GM23248 (cell line): ENCODE measurements at places on chromosomes 1 and 21.
A peak's percentile ranks its signal among the peaks of the same experiment; 100 is the strongest.

DNA sequence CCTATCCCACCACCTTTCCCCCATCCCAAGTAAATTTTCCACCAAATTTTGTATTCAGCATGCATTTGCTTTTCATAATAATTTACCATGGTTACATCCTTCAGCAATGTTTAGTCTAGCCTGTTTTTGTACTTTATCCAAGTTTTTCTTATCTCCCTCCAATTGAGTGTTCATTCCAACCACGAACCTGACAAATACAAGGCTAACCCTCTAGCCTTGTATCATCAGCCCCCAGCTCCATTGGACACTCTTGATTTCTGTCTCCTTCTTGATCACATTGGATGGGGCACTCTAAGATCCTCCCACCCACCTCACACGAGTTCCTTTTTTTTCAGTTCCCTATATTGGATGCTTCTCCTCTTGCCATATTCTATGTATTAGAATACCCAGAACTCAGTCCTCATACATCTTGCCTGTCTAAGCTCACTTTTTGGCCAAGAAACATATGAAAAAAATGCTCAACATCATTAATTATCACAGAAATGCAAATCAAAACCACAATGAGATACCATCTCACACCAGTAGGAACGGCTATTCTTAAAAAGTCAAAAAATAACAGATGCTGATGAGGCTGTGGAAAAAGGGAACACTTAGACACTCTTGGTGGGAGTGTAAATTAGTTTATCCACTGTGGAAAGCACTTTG is 40.5 kb upstream of the SLC35F3 start:
- no peak for DNase-seq

GRCh38 chr1:55679971-55680370 is 464.8 kb upstream of the USP24 start:
- DNase-seq: peak; percentile 50

DNA sequence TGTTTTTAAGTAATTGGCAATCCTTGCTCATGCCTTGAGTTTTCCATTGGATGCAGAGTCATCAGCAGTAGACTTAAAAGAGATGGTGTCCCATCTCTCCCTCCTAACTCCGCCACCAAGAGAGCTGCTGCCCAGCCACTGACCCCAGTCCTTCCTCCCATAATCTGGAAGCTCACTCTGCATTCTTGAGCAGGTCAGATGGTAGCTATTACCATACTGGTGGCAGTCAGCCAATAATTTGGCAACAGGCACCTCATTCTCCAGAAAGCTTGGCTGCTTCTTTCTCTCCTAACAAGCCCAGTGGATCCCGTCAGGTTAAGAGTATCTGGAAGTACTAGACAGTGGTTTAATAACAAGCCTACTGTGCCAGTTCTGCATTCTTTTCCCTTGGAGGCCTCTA is 272.1 kb downstream of the ZNF648 start:
- DNase-seq: peak; percentile 1

DNA sequence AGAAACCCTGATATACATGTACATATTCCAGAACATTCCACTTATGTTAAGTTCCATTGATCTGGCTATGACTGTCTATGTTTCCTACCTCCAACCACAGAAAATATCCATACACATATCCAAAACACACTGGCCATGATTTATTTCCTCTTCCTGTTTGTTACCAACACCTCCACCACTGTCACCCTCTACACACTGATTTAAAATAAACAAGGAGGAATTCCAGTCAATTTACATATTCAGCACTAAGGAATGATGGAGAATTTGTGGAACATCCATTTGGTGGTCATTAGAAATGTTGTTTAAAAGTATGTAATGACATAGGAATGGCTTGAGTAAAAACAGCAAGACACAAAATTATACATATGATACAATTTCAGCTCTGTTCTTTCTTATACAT is 5.5 kb upstream of the STX6 start:
- DNase-seq: peak; percentile 69

DNA sequence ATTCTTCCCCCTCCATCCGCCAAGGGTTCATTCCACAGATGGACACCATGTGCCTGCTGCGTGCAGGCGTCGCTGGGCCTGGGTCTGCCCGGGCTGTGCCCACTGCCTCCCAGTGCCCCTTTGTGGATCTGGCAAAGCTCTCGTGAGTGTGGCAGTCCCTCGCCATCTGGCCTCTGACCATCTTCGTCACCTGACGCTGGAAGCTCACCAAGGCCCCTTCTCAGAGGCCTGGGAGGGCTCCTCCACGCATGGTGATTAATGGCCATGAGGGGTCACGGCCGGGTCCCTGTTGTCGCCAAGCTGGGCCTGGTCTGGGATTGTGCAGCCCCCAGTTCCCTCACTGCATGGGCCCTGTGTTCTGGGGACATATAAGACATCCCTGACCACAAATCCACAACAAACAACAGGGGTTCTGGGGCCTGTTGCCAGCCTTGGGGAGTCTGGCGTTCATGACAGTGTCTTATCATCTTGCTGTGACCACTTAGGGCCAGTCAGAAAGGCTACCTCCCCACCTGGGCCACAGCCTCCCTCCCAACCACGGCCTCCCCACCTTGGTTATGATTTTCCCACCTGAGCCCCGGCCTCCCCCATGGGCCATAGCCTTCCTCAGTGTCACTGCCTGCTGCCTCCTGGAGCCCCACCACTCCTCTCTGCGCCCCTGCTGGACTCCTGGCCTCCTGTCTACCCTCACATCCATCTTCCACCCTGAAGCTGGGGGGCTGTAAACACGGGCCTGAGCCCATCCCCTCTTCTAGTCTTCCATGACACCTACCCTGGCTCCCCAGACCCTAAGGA is 27.9 kb downstream of the SLC45A1 start:
- no peak for DNase-seq

DNA sequence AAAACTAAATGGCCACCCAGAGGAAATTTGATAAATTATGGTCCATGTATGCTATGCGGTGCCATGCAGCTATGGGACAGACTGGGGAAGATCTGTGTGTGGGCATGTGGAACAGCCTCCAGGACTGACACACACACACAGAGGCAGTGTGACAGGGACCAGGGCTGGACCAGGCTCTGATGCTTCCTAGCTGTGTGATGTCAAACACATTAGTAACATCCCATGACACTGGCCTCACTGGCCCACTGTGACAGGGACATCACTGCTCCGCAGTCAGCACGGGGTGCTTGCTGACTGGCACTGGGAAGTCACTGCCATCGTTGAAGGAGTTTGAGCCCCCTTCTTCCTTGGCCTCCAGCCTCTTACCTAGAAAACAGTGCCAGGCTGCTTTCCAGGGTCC is 13.9 kb downstream of the RAP1GAP start:
- no peak for DNase-seq

- peak; percentile 11 for DNase-seq
Observed at GRCh38 chr1:205225901-205226765, 1.6 kb upstream of the TMCC2 start.

GRCh38 chr1:193613041-193613440 is 426.6 kb upstream of the B3GALT2 start:
- DNase-seq: no peak

GRCh38 chr21:31744182-31744800 is 12.4 kb upstream of the SCAF4 start:
- DNase-seq: no peak

- DNase-seq: no peak
Observed at GRCh38 chr1:36754366-36754765, 271.7 kb upstream of the CSF3R start.

- DNase-seq: no peak
Observed at GRCh38 chr1:6106321-6106731, 60.6 kb downstream of the KCNAB2 start.
